ENCODE measurements at places on chromosomes 7 and 10. TPM values are rescaled to one million over a fixed set of nuclear protein-coding genes. Genes with fewer than 3 reads are reported as not detected.

DNA sequence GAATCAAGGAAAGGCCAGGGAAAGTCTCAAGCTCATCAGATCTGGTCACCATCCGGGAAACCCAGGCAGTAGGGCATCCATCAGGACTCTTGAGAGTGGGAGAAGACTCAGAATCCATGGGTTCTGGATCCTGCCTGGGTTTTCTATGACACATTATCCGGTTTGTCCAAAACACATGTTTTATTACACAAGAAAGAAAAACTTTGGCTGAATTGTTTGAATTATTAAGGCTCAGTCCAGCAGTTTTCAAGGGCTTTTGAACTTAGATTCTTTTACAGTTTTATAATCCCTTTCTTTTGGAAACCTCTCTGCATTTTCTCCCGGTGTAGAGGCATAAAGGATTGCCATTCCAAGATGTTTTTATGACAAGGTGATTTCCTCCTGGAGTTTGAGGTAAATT lies 528.5 kb upstream of the MGMT start:
- H3K4me1 ChIP-seq, result no peaks in the 10 kb centered on the region
- DNase-seq, result no peak
- H3K4me3 ChIP-seq, result no peak overlapping the region
- H3K27me3 ChIP-seq, result no peaks in the 10 kb centered on the region
- no peak overlapping the region for H3K27ac ChIP-seq

DNA sequence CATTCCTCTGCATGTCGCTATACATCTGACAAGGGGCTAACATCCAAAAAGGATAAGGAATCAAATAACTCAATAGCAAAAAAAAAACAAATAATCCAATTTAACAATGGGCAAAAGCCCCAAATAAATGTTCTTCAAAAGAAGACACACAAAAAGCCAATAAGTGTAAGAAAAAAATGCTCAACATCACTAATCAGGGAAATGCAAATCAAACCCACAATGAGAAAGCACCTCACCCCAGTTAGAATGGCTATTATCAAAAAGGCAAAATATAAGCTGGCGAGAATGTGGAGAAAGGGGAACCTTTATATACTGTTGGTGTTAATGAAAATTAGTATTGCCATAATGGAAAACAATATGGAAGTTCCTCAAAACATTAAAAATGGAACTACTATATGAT lies 14.3 kb downstream of the ARHGAP12 start:
- no peak overlapping the region for H3K27ac ChIP-seq
- no peaks in the 10 kb centered on the region for H3K36me3 ChIP-seq
- no peak for DNase-seq
- no peak overlapping the region for H3K4me3 ChIP-seq
- peaks cover 15% of the 10 kb centered on the region for H3K4me1 ChIP-seq

GRCh38 chr10:20614911-20615310 lies 282.2 kb downstream of the NEBL start:
- no peaks in the 10 kb centered on the region for H3K4me1 ChIP-seq
- H3K27me3 ChIP-seq, result 0 out of 2 replicates have a peak, but pooled peaks cover 8% of the 10 kb centered on the region
- no peak overlapping the region for H3K4me3 ChIP-seq

GRCh38 chr7:142593106-142593505 lies 156.2 kb upstream of the PRSS1 start:
- H3K27ac ChIP-seq, result no peak overlapping the region
- no peak overlapping the region for H3K4me3 ChIP-seq
- H3K36me3 ChIP-seq, result no peaks in the 10 kb centered on the region
- no peaks in the 10 kb centered on the region for H3K27me3 ChIP-seq
- H3K4me1 ChIP-seq, result no peaks in the 10 kb centered on the region

DNA sequence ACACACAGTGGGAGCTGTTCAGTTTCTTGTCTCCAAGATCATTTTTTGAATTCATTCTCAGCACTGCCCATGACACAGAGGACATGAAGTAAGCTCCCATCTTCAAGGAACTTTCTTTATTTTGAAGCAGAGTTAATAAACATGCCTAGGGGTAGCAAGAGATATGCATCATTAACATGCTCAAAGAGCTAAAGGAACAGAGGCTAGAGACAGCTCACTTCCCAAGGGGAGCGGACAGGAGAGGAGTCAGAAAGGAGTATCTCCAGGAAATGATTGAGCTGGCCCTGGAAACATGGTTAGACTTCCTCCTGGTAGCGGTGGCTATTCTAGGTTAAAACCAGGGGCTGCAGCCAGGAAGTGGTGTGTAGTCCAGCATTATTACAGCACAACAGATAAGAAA lies 135.9 kb downstream of the GPAM start:
- no peak overlapping the region for H3K27ac ChIP-seq
- H3K27me3 ChIP-seq, result peaks cover 9% of the 10 kb centered on the region
- no peaks in the 10 kb centered on the region for H3K36me3 ChIP-seq
- H3K4me3 ChIP-seq, result no peak overlapping the region

DNA sequence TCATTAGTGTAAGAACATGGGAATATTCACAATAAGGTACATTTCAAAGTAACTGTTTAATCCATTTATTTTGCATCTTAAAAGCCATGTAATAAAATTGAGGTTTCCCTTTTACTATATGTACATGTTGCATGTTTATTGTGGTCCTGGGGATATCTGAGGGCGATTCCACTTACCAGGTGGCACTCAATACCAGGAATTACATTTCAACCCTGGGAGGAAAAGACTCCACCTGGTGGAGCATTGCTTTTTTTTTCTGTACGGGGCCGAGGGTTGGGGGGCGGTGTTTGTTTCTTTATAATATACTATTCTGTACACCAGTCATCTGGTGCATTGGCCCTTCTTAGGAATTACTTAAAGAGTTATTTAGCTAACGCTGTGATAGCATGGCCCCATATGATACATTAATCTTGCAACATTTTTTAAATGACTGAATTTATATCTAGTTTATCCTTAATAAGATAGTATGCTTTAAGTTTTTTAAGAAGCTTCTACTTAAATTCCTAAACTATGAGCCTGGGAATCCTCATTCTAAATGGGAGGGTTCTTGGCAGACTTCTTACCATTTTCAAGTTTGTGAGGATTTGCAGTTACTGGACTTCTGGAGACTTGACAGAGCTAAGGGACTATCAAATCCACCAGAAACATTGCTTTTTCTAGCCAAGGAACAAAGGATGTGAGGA lies 7.2 kb upstream of the HGF start:
- H3K27ac ChIP-seq, result no peak overlapping the region
- DNase-seq, result peak; percentile 22
- no peaks in the 10 kb centered on the region for H3K4me1 ChIP-seq
- no peaks in the 10 kb centered on the region for H3K27me3 ChIP-seq

DNA sequence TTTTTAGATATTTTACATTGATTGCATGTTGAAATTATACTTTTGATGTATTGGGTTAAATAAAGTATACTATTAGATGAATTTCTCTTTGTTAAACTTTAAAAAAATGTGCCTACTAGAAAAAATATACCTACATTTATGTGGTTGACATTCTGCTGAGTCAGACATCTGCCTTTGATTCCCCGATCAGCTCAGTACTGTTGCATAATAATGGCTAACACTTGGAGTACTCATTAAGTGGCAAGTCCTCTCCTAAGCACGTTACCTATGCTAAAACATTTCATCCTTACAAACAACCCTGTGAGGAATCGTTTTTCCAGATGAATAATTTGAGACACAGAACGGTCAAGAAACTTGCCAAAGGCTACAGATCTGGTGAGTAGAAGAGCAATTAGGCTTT lies 14.0 kb upstream of the SEM1 start:
- peaks cover 7% of the 10 kb centered on the region for H3K4me1 ChIP-seq
- no peaks in the 10 kb centered on the region for H3K27me3 ChIP-seq
- H3K27ac ChIP-seq, result no peak overlapping the region
- DNase-seq, result no peak
- H3K36me3 ChIP-seq, result no peaks in the 10 kb centered on the region

DNA sequence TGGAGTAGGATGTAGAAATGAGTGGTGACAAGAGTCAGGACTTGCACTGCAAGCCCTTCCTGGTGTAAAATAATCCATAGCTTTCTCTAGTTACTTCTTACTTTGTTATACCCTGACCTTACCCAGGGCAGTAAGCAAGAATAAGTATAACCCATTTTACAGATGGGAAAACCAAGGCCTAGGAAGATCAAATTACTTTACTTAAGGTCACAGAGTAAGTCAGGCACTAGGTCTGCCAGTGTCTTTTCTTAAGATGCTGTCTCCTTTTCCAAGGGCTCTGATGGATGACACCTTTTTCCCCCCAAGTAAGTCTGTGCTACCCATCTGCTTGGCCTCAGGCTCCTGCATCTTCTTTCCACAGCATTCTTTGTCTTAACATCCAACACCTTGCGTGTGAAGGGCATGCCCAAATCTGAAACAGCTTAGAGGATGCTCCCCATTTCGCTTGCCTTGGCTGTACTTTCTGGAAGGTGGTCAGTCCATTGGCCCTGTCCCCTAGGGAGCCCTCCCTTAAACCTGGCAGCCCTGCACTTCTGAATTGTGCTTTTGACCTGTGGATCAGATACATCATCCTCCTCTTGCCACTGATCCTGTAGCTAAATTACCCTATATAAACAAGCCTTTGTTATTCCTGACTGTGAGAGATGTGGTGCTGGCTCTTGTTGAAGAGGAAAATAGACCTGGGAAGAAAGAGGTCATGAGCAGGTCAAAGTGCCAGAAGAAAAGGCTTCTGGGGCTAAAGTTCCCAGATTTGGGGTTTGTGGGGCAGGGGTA lies 168.6 kb downstream of the LRMDA start:
- no peaks in the 10 kb centered on the region for H3K4me1 ChIP-seq
- no peak for DNase-seq
- H3K36me3 ChIP-seq, result no peaks in the 10 kb centered on the region
- no peak overlapping the region for H3K27ac ChIP-seq

DNA sequence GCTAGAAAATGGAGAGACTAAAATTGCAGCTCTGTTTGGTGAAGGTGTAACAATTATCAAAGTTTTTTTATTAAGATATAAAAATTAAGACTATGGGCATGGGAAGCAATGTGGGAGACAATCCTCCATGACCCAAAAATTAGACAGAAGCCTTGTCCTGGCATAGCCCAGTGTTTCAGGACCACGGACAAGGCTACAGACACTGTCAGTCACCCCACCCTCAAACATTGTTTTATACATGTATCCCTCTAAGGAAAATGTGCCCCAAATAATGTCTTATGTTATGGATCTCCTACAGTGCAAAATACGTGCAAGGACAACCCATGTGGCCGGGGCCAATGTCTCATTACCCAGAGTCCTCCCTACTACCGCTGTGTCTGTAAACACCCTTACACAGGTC lies 24.0 kb downstream of the HABP2 start:
- no peak overlapping the region for H3K4me3 ChIP-seq
- no peaks in the 10 kb centered on the region for H3K36me3 ChIP-seq
- H3K27ac ChIP-seq, result no peak overlapping the region
- no peaks in the 10 kb centered on the region for H3K4me1 ChIP-seq

GRCh38 chr10:12500381-12501303 lies 151.3 kb downstream of the CAMK1D start:
- H3K4me3 ChIP-seq, result no peak overlapping the region
- H3K36me3 ChIP-seq, result no peaks in the 10 kb centered on the region
- no peak for DNase-seq
- no peaks in the 10 kb centered on the region for H3K4me1 ChIP-seq

DNA sequence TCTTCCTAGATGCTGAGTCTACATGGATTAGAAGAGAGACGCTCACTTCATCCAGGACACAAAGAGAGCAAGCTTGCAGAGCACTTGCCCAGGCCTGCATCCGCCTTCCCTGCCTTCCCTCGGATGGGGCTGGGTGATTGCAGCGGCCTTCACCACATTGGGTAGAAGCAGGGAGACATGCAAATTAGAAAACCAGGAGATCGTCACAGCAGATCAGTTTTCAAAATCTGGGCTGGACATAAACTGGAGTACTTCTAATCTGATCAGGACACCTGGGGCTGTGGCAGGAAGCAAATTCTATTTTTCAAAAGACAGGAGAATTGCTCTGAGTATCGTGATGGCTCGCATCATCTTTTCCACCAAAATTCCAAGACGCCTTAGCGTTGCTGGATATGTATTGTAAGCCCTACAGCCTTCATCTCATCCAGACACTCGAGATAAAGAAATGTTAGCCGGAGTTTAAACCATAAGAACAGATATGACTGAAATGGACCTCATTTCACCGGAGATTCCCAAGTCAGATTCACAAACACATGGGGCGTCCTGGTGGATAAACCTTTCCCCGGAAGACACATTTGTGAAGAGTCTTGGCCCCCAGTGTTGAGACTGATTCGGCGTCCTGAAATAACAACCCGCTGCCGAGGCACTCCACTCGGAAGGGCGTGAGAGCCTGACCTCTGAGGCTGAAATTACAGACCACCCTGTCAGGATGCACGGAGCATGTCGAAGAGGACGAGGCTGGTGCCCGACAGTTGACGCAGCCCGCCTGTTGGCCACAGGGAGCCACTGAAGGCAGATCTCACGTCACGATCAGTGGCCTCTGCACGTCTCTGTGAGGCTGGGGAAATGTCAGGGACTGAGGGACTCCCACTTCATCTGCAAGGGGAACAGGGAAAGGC lies 91.2 kb upstream of the PARD3 start:
- no peaks in the 10 kb centered on the region for H3K36me3 ChIP-seq
- no peak overlapping the region for H3K4me3 ChIP-seq
- no peak for DNase-seq
- H3K27me3 ChIP-seq, result no peaks in the 10 kb centered on the region

DNA sequence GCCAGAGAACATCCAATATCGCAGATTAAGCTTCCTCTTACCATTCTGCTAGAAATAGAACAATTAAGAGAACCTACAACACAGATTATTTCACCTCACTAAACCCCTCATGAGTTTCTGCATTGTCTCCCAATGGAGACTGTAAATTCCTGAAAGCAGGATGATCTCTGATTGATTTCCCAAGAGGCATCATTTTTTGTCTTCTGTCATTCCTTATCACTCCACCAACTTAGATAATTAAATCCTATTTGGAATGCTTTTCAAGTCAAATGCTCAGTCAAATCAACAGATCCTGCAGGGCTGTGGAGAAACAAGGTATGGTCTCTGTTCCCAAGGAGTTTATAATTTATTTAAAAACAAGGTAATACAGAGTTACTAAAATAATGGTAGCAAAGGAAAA lies 161.5 kb downstream of the MTERF1 start:
- DNase-seq, result no peak
- H3K4me3 ChIP-seq, result no peak overlapping the region
- H3K27me3 ChIP-seq, result no peaks in the 10 kb centered on the region
- peaks cover 27% of the 10 kb centered on the region for H3K4me1 ChIP-seq
- no peak overlapping the region for H3K27ac ChIP-seq

GRCh38 chr10:102408131-102408727 lies 10.4 kb downstream of the PSD start:
- H3K4me3 ChIP-seq, result no peak overlapping the region
- H3K36me3 ChIP-seq, result no peaks in the 10 kb centered on the region
- H3K27ac ChIP-seq, result no peak overlapping the region

GRCh38 chr7:119007236-119007635 lies 782.7 kb downstream of the ANKRD7 start:
- no peak overlapping the region for H3K27ac ChIP-seq
- no peak overlapping the region for H3K4me3 ChIP-seq
- no peak for DNase-seq
- H3K36me3 ChIP-seq, result no peaks in the 10 kb centered on the region
- H3K27me3 ChIP-seq, result no peaks in the 10 kb centered on the region

The ACTL6B gene
- total RNA-seq, result not detected

The TRIM8 gene
- total RNA-seq, result 103 TPM
